ENCODE measurements at places on chromosomes 13 and 19. TPM values are rescaled to one million over a fixed set of nuclear protein-coding genes. Genes with fewer than 3 reads are reported as not detected.

GRCh38 chr13:52447815-52448552 is 2.5 kb downstream of the VPS36 start:
- DNase-seq = no peak

DNA sequence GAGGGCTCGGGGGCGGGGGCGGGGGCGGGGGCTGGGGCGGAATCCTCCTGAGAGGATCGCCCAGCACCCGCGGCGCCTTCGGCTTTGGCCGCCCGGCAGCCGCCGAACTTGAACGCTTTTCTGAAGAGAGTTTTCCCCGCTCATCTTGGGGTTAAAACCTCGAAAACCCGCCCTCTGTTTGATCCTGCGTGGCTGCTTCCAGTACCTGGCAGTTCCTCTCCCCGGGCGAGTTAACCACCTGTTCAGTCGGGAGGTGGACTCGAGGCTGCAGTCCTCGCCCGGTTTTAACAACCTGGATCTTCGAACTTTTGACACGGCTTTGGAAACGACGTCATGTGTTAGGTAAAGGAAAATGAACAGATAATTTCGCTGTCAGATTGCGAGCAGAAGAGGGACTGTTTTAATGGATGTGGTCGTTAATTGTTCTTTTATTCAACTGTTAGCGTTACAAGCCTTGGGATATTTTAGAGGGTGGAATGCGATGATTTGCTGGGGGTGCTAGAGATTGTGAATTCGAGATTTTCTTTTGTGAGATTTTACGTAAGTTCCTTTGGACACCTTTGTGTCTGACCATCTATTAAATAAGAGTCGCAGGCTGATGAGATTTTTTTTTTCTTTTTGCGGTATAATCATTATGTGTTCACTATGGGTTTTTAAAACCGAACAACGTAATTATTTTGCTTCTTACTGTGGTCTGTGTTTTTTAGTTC is 1.0 kb downstream of the FNDC3A start:
- DNase-seq = no peak

The GRIN3B gene
- total RNA-seq = 0.16 TPM

The TIMM13 gene
- 80.3 TPM for total RNA-seq

- no peak for DNase-seq
Measured at GRCh38 chr19:52148256-52148655, 8.5 kb upstream of the ZNF616 start.

The FBXO17 gene
- 28.4 TPM for total RNA-seq

Measured in mesenteric fat pad (tissue), 1 donor.